ENCODE measurements at places on chromosomes 1 and 21. TPM values are rescaled to one million over a fixed set of nuclear protein-coding genes. Genes with fewer than 3 reads are reported as not detected.

DNA sequence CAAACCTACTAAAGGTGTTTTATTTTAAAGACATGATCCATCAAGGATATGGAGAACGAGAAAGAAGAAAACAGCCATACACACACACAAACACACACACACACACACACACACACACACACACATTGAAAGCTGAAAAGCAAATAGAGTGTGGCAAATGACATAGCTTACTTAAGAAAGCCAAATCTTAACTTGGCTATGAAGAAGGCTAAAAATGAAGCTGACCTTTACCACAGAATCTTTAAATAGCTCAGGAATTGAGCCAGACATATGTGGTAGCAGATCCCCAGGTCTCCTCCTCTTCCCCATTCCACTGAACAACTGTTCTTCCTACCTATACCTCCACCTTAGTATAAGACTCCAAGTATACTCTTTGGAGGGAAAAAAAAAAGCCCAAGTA is 185.6 kb downstream of the CLEC20A start:
- no peaks in the 10 kb centered on the region for H3K27me3 ChIP-seq
- H3K4me3 ChIP-seq: no peak overlapping the region
- H3K4me1 ChIP-seq: peaks cover 12% of the 10 kb centered on the region
- no peaks in the 10 kb centered on the region for H3K36me3 ChIP-seq

- H3K27me3 ChIP-seq: no peaks in the 10 kb centered on the region
- H3K27ac ChIP-seq: no peak overlapping the region
- H3K4me3 ChIP-seq: no peak overlapping the region
Measured at GRCh38 chr1:162724583-162725120, 65.8 kb upstream of the HSD17B7 start.

GRCh38 chr1:159996653-159997052 is 35.1 kb downstream of the PIGM start:
- no peaks in the 10 kb centered on the region for H3K4me1 ChIP-seq
- no peak for DNase-seq
- no peak overlapping the region for H3K27ac ChIP-seq
- no peaks in the 10 kb centered on the region for H3K36me3 ChIP-seq
- H3K27me3 ChIP-seq: peaks cover 6% of the 10 kb centered on the region

- H3K27me3 ChIP-seq: no peaks in the 10 kb centered on the region
- no peaks in the 10 kb centered on the region for H3K4me1 ChIP-seq
- H3K27ac ChIP-seq: no peak overlapping the region
- H3K36me3 ChIP-seq: no peaks in the 10 kb centered on the region
Measured at GRCh38 chr1:223197923-223198627, 55.0 kb upstream of the TLR5 start.

GBP6 gene
- total RNA-seq: not detected

DNA sequence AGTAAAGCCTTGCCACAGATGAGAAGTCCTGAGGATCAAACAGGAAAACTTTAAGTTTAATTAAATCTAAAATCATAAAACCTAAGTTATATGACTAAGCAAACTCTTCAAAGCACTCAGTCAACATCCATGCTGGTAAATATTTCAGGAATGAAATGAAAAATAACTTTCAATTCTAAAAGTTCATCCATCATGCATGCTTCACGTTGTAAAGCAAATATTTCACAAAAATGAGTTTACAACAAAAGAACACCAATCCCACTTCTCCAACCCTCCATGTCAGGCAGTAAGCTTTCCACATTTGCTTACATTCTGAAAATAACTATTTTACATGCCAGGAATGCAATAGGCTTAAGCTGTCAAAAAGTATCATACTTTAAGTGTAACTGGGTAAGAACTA is 16.8 kb downstream of the APP start:
- H3K27ac ChIP-seq: peak overlapping the region; percentile 24
- H3K36me3 ChIP-seq: no peaks in the 10 kb centered on the region
- no peaks in the 10 kb centered on the region for H3K27me3 ChIP-seq
- no peak for DNase-seq
- H3K4me3 ChIP-seq: no peak overlapping the region

RXFP4 gene
- 8.0 TPM for total RNA-seq
